ENCODE measurements at places on chromosomes 2 and 18. TPM values are rescaled to one million over a fixed set of nuclear protein-coding genes. Genes with fewer than 3 reads are reported as not detected.
A peak's percentile ranks its signal among the peaks of the same experiment; 100 is the strongest.

GRCh38 chr18:29855637-29856036, 1186.9 kb downstream of the DSC3 start:
- no peak for DNase-seq

- DNase-seq: no peak
These were observed 324.2 kb upstream of the RGPD4 start for GRCh38 chr2:107502539-107502938.

Gene SERPINB10
- total RNA-seq: not detected

Gene ACADL
- 0.63 TPM for total RNA-seq

DNA sequence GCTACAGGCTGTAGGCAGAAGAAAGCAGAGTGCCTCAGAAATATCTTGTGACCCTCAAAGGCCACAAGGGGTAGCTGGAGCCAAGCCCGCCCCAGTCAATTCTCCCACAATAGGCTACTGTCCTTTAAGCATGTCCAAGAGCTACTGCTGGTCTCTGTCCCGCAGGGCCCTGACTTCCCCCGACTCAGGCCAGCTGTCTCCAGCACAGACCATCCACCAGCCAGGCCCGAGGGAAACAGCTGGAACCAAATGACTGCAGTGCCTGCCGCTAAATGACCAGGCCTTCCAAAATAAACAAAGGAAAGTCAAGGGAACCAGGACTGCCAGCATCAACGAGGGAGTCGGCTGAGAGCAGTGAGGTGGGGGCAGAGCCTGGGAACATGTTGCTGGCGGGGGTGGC, 36.7 kb downstream of the MCFD2 start:
- DNase-seq: peak; percentile 57

Gene LINC00305
- not detected for total RNA-seq

- DNase-seq: peak; percentile 74
These were observed 1.2 kb downstream of the ANTXR1 start for GRCh38 chr2:69013840-69014821.

DNA sequence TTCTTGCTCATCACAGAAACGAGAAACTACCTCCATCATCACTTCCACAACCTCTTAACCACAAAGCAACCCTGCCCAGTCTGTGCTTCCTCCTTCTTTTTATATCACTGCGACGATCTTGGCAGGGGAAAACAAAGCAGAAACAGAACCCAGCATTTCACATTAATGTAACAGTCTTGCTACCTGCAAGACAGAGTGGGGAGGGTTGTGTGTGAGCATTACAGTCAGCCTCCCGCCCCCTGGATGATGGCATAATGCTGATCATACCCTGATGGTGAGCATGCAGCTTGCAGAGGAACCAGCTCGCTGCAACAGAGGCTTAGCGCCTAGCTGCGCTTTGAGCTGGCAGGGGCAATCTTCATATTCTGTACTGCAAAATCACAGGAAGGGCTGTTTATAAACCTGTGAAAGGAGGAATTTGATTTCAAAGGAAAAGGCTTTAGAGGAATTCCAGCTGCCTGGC, 376.1 kb downstream of the IRS1 start:
- no peak for DNase-seq

Gene SERPINB3
- total RNA-seq: not detected

- peak; percentile 28 for DNase-seq
These were observed 142.2 kb downstream of the EPHA4 start for GRCh38 chr2:221429741-221430491.

Gene EVX2
- total RNA-seq: not detected

DNA sequence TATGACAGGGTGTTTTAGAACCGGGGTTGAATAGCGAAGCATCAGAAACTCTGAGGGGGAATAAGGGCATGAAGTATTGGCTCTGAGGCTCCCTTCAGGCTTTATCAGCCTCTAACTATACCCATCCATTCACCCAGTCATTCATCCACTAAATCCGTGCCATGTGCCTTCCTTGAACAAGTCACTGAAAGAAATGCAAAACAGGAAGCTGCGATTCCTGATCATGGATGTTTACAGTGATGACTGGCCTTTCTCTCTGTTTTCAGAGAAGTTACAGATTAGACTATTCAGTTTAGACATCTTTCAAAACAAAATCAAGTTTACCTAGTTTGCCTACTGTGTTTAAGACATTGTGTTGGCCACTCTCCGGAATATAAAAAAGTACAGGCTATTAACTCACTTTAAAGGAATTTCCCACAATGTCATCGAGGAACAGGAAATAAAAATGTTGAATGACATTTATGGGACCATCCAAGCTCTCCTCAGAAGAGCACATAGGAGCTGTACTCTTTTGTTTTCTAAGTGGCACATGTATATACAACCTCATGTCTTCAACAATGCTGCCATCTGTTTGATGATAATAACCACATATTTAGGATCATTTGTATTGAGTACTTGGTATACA, 43.8 kb upstream of the SLC14A1 start:
- no peak for DNase-seq

GRCh38 chr18:80163183-80163582, 54.1 kb downstream of the ADNP2 start:
- no peak for DNase-seq

- DNase-seq: no peak
These were observed 114.5 kb downstream of the GYPC start for GRCh38 chr2:126770466-126770865.

GRCh38 chr2:69483024-69483423, 45.8 kb upstream of the NFU1 start:
- no peak for DNase-seq

DNA sequence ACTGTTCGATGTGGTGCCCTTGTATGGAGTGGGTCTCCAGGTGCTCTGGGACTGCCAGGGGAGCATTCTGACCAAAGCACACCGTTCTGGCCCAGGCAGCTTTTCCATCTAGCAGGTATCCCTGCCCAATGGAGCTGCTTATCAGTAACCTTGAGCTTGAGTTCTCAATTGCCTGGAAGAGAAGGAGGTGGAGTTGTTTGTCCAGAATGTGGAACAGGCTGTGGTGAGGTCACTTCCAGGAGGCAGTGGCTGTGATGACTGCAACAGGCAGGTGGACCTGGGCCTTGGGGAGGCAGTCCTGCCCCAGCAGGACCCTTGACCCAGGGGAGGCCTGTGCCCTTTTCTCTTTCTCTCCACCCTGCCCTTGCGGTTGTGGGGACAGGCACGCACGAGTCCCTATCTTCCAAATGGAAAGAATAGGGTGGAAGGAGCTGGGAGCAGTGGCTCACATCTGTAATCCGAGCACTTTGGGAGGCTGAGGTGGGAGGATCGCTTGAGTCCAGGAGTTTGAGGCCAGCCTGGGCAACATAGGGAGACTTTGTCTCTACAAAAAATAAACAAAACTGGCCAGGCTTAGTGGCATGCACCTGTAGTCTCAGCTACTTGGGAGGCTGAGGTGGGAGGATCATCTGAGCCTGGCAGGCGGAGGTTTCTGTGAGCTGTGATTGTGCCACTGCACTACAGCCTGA, 66.2 kb upstream of the MCFD2 start:
- no peak for DNase-seq

- no peak for DNase-seq
These were observed 155.5 kb downstream of the TGIF1 start for GRCh38 chr18:3605486-3605952.

DNA sequence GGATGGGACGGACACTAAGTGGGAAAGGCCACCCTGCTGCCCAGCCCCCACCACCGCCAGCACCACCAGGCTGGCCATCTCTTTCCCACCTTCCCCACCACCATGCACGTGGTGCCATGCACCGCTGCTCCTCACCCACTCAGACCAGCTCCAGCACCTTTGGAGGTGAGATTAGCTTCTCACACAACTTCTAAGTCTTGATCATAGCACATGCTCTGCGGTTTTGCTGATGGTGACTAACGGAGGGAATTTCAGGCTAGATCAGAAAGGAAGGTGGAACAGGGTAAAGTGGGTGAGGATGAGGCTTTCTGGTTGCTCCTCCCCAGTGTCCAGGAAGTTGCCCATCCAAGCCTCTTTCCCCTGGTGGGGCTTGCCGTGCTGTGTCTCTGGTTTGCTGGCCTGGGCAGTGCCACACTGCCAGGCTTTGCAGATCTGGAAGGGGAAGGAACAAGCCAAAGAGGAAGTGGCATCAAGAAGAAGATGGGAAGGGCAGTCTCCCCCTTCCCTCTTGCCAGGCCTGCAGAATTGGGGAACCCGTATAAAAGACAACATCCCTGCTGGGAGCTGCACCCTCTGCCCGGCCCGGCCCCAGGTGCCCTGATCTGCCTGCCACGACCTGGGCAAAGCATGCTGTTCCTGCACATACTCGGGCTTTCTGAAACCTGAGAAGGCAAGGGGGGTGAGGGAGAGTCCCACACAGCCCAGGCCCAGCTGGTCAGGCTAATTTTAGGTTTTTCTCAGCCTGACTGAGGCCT, 44.3 kb upstream of the CAB39 start:
- DNase-seq: no peak

Gene CERKL
- not detected for total RNA-seq

DNA sequence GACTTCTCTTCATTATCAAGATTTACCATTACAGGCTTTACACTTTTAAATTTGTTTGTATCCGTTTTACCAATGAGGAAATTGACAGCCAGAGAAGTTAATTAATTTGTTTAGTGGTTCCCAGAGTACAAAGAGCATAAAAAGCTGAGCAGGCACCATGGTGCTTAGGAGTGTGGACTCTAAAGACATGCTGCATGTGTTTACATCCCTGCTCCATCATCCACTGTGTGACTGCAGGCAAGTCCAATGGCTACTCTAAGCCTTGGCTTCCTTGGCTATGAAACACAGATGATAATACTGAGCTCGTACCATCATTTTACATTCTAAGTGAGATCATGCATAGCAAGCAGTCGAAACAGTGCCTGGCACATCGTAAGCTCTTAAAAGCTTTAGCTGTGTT, 108.0 kb upstream of the SLC35G4 start:
- no peak for DNase-seq

GRCh38 chr2:101740555-101740964, 43.1 kb downstream of the MAP4K4 start:
- DNase-seq: no peak

DNA sequence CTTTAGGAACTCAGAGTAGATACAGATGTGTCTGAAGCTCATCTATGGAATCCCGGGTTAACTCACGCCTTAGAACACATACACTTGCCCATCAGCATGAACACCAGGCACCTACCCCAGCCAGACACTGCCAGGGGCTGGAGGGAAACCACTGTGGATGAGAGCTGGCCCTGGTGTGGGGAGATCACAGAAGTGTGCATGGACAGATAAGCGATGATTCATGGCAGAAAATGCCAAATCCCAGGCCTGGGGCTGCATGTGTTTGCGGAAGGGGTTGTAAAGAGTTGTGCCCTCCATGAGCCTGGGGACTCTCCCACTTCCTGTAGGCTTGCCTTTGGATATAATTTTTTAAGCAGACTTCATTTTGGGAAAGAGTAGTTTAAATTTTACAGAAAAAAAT, 193.4 kb downstream of the FHOD3 start:
- DNase-seq: no peak

GRCh38 chr2:196597531-196597930, 42.0 kb upstream of the CCDC150 start:
- DNase-seq: no peak

GRCh38 chr18:11050966-11051365, 98.4 kb downstream of the PIEZO2 start:
- no peak for DNase-seq

- DNase-seq: no peak
These were observed 68.1 kb upstream of the SPTBN1 start for GRCh38 chr2:54388076-54388475.

Gene GPR45
- total RNA-seq: not detected

DNA sequence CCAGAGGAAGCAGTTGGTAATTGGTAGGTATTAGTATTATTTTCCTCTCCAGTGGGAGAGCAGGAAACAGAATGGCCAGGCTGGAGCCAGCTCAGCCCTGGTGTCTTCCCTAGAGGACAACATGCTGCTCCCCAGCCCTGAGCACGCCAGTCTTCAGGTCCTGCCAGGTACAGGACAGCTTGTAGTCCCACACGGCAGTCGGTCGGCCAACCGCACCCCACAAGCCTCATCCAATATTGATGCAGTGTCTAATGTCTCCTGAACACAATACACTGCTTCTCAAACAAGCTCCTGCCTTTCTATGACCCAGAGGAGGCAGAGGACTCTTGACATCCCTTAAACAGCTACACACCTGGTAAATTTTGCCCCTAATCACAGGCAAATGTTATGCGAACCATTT, 71.0 kb upstream of the PPP1CB start:
- DNase-seq: no peak

DNA sequence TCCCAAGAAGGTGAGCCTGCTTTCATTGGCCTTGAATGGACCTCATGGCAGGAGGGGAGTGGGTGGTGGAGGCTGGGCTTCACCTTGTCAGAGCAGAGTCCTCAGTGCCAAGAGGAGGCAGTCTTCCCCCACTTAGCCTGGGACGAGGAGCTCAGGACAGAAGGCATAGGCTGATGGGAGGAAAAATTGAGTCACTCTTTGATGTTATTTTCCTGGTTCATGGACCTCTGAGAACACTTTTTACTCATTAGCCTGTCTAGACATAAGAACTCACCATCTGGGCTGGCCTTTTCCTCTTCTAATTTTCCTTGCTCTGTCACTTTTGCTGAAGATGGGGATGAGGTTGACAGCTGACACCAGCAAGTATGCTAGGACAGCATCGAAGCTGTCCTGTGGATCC, 225.7 kb upstream of the TNP1 start:
- DNase-seq: no peak

Gene ASPRV1
- not detected for total RNA-seq

- DNase-seq: no peak
These were observed 41.3 kb downstream of the CAPN13 start for GRCh38 chr2:30765876-30766470.

Gene PRSS56
- not detected for total RNA-seq
